ENCODE measurements at places on chromosomes 7 and 10.

DNA sequence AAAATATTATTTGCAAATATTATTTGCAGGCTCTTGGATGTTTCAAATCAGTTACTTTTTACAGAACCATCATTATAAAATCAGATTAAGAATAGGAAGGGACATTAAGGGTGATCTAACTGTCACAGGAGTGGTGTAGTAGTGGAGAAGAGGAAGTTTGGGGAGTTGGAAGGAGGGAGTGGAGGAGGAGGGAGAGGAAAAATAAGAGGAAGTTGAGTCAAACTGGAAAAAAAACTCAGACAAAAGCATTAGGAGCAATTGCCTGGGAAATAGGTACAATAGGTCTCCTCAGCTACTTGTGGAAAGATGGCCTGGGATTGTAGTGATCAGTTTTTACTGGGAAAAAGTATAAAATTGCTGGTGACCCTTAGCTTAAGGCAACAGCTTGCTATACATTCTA is 77.7 kb upstream of the GPR37 start:
- no peak for DNase-seq

DNA sequence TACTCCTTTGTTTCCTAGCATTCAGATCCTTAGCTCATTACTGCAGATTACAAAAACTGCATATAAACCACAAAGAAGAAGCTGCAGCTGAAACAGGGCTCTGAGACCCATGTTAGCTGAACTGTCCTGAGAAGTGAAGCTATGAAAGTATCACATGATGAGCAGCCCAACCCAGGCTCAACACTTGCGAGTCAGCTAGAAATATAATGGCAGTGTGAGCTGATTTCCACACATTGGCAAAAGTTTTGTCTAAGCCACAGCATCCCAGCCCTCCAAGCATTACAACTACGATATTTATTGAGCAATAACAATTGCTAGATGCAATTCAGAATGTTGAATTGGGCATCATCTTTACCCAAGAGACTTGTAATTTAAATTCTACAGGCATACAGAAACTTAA is 34.5 kb upstream of the SKAP2 start:
- DNase-seq = no peak

DNA sequence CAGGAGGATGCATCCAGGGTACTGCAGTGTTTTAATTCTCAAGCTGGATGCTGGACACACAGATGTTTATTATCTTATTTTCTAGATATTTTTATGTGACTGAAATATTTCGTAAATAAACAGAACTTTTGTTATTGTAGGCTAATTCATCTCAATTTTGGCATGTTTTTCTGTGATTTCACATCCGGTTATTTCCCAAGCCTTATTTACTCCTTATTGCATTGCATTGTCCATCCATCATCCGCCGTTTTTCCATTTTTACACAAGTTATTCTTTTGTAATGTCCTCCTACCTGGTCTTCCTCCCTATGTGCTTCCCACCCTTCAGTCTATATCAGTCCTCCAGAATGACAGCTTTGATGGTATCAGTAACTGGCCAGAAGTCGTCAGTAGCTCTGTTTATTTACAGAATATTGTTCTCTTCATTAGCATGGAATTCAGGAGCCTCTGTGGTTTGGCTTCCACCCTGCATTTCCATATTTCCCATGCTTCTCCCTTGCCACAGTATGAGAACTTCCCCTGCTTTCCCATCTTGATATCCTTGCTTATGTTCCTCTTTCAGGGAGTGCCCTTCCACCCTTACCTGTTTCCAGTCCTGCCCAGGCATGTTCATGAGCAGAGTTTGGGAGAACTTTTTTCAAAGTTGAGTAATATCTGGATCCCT is 16.1 kb downstream of the GNAI1 start:
- DNase-seq = no peak

- no peak for DNase-seq
Measured at GRCh38 chr7:114988755-114989375, 67.0 kb downstream of the MDFIC start.

DNA sequence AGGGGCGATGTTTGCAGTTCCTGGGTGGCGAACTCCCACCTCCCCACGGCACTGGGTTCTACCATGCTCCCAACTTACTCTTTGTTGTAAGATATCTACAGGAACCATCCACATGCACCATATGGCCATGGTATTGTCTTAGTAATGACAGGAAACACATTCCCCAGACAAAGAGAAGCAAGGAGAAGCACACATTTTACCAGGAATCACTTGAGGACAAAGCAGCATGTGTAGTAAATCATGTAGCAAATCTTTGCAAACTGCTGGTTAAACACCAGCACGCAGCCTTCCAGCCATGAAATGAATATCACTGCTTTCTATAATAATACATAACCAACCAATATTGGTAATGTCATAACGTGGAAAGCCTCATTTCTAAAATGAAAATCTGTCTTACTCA is 101.2 kb downstream of the NRP1 start:
- DNase-seq = no peak

GRCh38 chr7:828793-829561 is 3.3 kb upstream of the SUN1 start:
- DNase-seq = no peak
